Fibroblast of upper back skin (primary cell): ENCODE measurements at places on chromosomes 7 and 10.
A peak's percentile ranks its signal among the peaks of the same experiment; 100 is the strongest.

DNA sequence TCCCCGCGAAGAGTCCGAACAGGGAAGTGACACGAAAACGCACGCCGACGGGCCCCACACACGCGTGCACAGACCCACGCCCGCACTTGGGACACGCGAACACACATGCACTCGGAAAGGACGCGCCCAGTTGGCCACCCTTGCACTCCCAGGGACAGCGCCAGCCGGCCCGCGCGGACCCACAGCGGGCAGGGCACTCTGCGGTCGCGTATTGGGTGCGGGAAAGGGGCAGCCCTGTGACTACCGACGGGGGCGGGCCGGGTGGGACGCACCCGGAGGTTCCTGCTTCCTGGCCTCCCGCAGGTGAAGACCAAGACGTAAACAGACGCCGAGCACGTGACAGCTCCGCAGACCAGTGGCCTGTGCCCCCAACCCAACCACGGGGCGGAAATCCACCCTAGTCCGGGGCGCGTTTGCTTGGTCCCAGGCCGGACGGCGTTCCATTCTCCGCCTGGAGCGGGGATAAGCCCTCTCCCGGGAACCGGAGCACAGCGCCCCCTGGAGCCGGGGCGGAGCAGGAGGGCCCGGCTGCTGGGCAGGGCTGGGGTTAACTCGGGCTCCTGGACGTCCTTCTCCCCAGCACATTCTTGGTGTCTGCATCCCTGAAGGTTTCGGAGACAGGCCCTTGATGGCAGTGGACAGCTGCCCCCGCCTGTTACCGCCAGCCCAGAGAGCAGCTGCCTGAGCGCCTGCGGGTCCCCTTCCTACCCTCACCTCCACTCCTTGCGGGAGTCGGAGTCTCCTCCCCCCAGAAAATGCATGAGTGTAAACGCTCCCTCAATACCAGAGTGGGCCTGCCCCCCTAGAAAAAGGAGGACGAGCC is 2.0 kb upstream of the LZTS2 start:
- peak; percentile 68 for DNase-seq

GRCh38 chr7:4794591-4795350 is 19.3 kb downstream of the AP5Z1 start:
- peak; percentile 26 for DNase-seq

DNA sequence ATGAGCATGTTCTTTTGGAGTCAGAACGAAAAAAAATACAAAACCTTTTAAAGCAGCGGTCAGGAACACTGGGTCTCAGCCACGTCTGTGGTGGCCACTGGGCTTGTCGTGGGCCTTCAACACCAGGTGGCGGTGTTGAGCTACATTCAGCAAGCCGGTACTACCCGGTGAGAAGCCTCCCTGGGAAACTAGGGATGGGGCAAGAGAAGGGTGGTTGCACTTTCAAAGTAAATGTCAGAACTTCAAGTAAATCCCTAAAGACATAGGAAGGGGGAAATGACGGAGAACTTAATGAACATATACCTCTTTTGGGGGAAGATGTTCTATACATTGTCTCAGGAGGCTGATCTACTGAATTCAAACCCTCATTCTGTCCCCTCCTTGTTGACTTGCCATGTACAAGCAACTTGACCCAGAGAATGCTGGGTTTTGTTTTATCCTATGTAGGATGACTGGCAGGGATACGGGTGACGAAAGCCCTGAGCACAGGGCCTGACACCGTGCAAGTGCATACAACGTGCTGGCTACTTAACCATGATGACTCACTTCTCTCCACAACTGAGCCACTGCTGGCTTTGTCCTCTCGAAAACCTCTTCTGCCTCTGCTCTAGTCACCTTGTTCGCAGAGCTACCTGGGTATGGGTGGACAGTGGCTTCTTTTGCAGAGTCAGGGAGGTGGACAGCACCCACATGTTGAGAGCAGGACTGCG is 49.0 kb upstream of the BAMBI start:
- DNase-seq = peak; percentile 71

GRCh38 chr10:11330383-11331045 is 280.9 kb downstream of the USP6NL start:
- DNase-seq = peak; percentile 45

- DNase-seq = no peak
Measured at GRCh38 chr10:121653608-121654007, 55.4 kb upstream of the FGFR2 start.

DNA sequence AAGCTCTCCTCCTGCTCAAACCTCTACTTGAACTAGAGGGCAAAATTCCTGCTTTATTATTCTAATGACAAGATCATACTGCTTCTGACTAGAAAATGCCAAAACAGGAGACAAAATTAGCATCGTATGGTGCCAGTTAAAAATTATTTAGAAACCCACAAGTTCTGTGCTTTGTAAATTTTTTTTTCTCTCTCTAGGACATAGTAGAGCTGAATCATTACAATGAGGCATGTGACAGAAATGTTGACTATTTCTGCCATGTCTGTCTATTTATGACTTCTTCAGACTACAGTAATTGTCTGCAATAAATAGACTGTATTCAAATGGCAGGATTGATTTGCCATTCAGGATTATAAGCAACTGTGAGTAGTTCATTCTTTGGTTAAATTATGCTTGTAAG is 335.8 kb downstream of the PRPF18 start:
- DNase-seq = peak; percentile 51

- DNase-seq = no peak
Measured at GRCh38 chr7:47924266-47924665, 24.0 kb downstream of the PKD1L1 start.

DNA sequence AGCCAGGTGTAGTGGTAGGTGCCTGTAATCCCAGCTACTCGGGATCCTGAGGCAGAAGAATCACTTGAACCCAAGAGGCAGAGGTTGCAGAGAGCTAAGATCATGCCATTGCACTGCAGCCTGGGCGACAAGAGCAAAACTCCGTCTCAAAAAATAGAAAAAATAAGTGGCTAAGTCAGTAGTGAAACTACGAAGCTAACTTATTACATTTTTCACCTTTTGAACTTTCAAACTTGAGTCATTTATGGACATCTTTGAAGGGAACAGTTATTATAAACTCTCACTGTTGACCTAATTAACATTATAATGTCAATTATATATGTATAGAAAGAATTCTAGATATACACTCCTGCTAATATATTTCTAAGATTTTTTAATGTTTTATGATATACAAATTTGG is 541.5 kb upstream of the C7orf33 start:
- no peak for DNase-seq

DNA sequence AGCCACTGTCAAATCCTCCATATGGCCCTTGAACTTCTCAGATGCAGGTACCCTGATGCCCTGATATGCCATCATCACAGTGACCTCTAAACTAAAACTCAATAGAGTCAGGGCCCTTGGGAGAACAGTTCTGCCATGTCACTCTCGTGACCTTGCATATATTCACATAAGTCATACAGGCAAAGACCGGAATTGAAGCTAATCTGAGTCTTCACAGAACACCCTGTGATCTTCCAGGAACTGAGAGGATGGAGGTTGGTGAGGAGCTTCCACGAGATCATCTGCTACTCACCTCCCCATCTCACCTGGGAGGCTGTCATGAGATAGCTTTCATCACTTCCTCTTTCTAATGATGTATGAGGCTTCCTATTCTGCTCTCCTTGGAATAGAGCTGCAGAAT is 228.7 kb upstream of the CCDC6 start:
- DNase-seq = no peak

DNA sequence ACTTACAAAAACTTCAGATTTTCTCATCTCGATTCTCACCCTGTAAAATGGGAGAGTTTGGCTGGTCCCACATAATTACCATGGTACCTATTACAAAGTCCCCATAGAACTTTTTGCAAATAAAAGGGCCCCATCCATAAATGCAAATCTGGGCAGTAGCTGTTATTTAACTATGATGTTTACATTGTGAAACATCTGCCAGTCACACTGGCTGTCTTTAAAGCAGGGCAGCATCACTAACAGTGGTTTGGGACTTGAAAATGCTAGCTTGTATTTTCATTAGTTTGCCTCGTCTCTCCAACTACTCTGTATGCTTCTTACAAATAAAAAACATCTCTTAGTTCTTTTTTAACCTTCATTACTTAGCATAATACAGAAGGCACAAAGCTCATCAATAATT is 240.7 kb downstream of the FZD1 start:
- no peak for DNase-seq

DNA sequence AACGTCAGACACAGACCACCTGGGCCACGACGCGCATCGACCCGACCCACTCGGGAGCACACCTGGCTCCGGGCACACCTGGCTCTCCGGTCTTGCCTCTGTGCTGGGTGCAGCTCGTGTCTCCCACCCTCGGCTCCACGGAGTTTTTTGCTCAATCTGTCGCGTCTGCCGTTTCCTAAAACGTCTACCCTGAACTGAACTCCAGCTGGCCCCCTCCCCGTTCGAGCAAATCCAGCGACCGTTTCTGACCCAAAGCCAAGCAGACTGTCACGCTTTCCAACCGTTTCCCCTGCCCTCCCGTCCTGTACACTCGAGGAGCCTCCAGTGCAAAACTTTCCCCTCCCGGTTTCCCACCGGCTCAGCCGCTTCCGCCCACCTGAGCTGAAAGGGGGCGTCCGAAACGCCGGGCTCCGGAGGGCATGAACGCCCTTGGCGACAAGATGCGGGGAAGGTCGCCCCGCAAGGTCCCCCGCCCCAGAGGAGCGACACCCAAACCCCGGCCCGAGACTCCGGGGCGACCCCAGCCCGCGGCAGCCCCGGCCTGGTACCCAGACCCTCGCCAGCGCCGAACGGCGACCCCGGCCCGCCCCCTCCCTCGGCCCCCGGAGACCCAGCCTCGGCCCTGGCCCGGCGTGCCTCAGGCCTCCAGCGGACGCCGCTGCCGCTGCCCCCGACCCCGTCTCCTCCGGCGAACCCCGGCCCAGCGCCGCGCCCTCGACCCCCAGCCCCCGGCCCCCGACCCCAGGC is 557 bp downstream of the CYTH3 start:
- no peak for DNase-seq
